Activated naive CD4-positive, alpha-beta T cell treated with anti-CD3 and anti-CD28 coated beads for 36 hours (primary cell): ENCODE measurements at places on chromosomes 11 and 22. TPM values are rescaled to one million over a fixed set of nuclear protein-coding genes. Genes with fewer than 3 reads are reported as not detected.

- peaks cover 1% of the 10 kb centered on the region for H3K36me3 ChIP-seq
- DNase-seq, result no peak
- H3K4me1 ChIP-seq, result no peaks in the 10 kb centered on the region
- no peaks in the 10 kb centered on the region for H3K27me3 ChIP-seq
Measured at GRCh38 chr11:99822846-99823565, 802.3 kb downstream of the CNTN5 start.

GRCh38 chr11:80315200-80315599 lies 874.4 kb upstream of the TENM4 start:
- no peak overlapping the region for H3K4me3 ChIP-seq
- no peak for DNase-seq
- no peaks in the 10 kb centered on the region for H3K27me3 ChIP-seq
- H3K27ac ChIP-seq, result no peak overlapping the region

DNA sequence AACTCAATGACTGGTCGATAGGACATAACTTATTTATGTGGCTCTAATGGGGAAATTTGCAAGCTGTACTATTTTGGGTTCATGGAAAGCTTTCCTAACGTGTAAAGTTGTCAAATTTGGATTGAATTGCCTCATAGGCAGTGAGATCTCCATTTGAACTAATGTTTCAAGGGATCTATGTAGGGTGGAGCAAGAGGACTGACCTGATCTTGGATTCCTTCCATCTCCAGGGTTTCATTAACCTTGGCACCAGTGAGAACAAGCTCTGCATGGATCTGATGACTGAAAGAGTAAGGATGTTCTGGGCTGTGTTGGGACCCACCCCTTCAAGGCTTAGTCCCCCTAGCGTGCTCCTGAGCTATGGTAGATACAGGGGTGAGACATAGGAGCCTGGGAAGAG lies 2.1 kb downstream of the ACCSL start:
- H3K27me3 ChIP-seq, result no peaks in the 10 kb centered on the region
- H3K4me1 ChIP-seq, result no peaks in the 10 kb centered on the region
- no peak overlapping the region for H3K4me3 ChIP-seq
- no peak overlapping the region for H3K27ac ChIP-seq
- DNase-seq, result no peak
- no peaks in the 10 kb centered on the region for H3K36me3 ChIP-seq

- H3K4me3 ChIP-seq, result no peak overlapping the region
- no peak overlapping the region for H3K27ac ChIP-seq
- H3K4me1 ChIP-seq, result no peaks in the 10 kb centered on the region
- DNase-seq, result no peak
Measured at GRCh38 chr22:47504962-47505361, 742.5 kb downstream of the TBC1D22A start.

DNA sequence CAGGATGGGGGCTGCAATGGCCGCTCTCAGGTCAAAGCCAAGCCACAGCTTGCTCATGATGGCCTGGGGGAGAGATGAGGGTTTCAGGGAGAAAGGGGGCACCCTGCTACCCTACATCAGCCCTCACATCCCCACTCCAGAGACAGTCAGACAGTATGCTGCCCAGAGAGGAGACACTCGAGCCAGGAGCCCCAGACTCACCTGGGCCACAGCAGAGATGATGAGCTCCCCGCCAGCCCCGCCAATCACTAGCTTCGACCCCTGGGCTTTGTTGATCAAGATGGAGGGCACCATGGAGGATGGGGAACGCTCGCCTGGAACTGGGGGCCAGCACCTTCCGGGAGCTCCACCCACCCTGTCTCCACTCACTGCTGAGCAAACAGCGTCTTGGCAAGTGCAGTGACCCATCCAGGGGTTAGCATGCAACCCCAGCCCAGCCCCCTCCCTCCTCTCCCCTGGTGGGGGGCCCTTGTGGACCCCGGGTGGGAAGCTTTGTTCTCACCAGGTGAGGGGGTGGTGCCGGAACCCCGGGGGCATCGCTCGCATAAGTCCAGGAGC lies 19.8 kb downstream of the GGT5 start:
- DNase-seq, result no peak
- no peak overlapping the region for H3K27ac ChIP-seq
- H3K27me3 ChIP-seq, result no peaks in the 10 kb centered on the region
- no peak overlapping the region for H3K4me3 ChIP-seq
- no peaks in the 10 kb centered on the region for H3K4me1 ChIP-seq

GRCh38 chr11:57406337-57406904 lies 16.0 kb upstream of the PRG2 start:
- H3K27ac ChIP-seq, result peak overlapping the region; percentile 78
- H3K27me3 ChIP-seq, result no peaks in the 10 kb centered on the region
- H3K36me3 ChIP-seq, result peaks cover 68% of the 10 kb centered on the region

- DNase-seq, result no peak
- H3K4me3 ChIP-seq, result no peak overlapping the region
- H3K36me3 ChIP-seq, result no peaks in the 10 kb centered on the region
- H3K4me1 ChIP-seq, result peaks cover 28% of the 10 kb centered on the region
- H3K27ac ChIP-seq, result no peak overlapping the region
Measured at GRCh38 chr11:86117001-86117711, 48.3 kb upstream of the PICALM start.

- H3K4me1 ChIP-seq, result peaks cover 22% of the 10 kb centered on the region
- H3K4me3 ChIP-seq, result no peak overlapping the region
- H3K36me3 ChIP-seq, result peaks cover 5% of the 10 kb centered on the region
- no peak overlapping the region for H3K27ac ChIP-seq
Measured at GRCh38 chr22:21936151-21936775, 16.4 kb downstream of the PPM1F start.

DNA sequence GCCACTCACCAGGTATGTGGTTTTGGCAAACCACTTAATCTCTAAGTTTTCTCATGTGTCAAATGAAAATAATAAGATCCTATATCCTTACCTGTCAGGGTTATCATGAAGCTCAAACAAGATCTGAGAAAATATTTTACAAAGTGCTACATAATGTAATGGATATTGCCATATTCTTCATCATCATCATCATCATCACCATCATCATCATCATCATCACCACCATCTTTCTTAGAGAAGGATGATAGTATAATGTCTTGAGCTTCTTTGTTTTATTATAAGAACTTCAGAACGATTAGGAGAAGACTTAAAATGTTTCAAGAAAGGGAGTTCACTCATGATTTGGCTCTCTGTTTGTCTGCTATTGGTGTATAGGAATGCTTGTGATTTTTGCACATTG lies 72.5 kb upstream of the UCP3 start:
- H3K4me3 ChIP-seq, result no peak overlapping the region
- H3K27ac ChIP-seq, result no peak overlapping the region
- H3K4me1 ChIP-seq, result no peaks in the 10 kb centered on the region
- H3K27me3 ChIP-seq, result no peaks in the 10 kb centered on the region
- no peak for DNase-seq
- peaks cover 33% of the 10 kb centered on the region for H3K36me3 ChIP-seq

- DNase-seq, result no peak
- H3K4me1 ChIP-seq, result no peaks in the 10 kb centered on the region
- H3K27ac ChIP-seq, result no peak overlapping the region
- no peaks in the 10 kb centered on the region for H3K27me3 ChIP-seq
- H3K36me3 ChIP-seq, result no peaks in the 10 kb centered on the region
Measured at GRCh38 chr11:12540075-12540680, 134.0 kb upstream of the TEAD1 start.

DNA sequence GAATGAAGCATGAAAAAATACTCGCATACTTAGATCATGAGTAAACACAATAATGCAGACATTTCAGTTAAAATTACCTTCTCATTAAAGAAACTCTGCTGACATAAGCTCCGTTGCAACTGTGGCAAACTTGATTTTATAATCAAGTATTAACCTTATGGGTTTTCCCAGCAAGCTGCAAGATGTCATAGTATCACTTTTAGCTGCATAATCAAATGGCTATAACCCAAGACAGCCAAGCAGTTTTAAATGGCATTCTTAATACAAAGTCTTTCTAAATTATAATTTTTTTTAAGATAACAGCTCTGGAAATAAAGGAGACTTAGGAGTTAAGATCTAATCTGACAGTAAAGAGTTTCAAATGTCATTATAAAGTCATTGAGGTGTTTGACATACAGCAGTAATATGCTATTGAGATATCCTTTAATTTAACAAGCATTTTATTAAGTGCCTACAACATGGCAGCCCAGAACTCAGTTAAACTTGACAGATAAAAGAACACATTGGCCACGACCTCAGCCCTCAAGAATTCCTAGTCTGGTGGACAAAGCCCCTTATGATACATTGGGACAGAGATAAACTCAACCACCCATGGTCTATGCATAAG lies 163.1 kb upstream of the FAT3 start:
- no peak overlapping the region for H3K27ac ChIP-seq
- no peak overlapping the region for H3K4me3 ChIP-seq
- H3K36me3 ChIP-seq, result no peaks in the 10 kb centered on the region
- no peaks in the 10 kb centered on the region for H3K27me3 ChIP-seq
- no peak for DNase-seq

DNA sequence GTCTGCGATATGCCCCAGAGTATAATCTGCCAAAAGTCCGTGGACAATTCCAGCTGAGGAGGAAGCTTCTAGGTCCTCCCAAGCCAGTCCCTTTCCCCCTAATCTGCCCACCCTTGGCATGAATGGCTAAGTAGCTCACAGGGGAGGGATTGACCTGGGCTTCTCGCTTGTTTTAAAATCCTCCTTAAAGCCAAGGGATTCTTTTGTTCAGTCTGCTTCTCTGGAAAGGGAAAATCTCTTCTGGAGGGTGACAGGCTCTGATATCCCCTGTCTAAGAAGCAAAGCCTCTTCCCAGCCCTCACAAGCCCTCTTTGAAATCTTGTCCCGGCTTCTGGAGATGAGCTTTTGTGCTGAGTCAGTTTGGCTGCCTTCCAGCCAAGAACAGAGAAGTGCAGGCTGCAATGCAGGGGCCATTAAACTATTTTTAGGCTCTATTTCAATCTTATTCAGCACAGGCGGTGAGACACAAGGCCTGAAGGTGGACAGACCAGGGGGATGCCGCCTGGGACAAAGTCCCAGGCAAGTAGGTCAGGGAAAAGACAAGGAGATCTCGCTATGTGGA lies 23.9 kb downstream of the NEFH start:
- no peaks in the 10 kb centered on the region for H3K4me1 ChIP-seq
- H3K4me3 ChIP-seq, result no peak overlapping the region
- no peaks in the 10 kb centered on the region for H3K27me3 ChIP-seq
- H3K36me3 ChIP-seq, result peaks cover 19% of the 10 kb centered on the region

- H3K4me3 ChIP-seq, result no peak overlapping the region
- H3K36me3 ChIP-seq, result peaks cover 29% of the 10 kb centered on the region
- H3K4me1 ChIP-seq, result no peaks in the 10 kb centered on the region
- H3K27ac ChIP-seq, result no peak overlapping the region
Measured at GRCh38 chr22:29813563-29813962, 24.5 kb downstream of the ASCC2 start.

DNA sequence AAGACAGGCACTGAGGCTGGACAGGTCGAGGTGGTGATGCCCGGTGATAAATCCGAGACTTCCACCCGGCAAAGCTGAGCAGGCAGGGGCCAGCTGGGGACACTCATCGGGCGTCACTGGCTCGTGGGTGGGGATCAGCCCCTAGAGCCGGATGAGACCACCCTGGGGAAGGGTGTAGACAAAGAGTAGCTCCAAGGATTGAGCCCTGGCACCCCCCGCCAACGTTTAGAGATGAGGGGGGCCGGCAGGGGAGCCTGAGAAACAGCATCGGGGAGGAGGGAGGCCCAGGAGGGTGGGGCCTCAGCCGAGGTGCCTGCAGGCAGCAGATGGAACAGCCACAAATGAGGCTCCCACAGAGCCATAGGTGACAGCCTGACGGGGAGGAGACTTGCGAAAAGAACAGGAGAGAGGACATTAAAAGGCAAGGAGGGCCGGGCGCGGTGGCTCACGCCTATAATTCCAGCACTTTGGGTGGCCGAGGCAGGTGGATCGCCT lies 27.4 kb upstream of the CBX7 start:
- no peak overlapping the region for H3K27ac ChIP-seq
- no peaks in the 10 kb centered on the region for H3K27me3 ChIP-seq
- H3K4me1 ChIP-seq, result peaks cover 4% of the 10 kb centered on the region
- DNase-seq, result no peak
- H3K4me3 ChIP-seq, result no peak overlapping the region

- H3K27me3 ChIP-seq, result no peaks in the 10 kb centered on the region
- H3K4me1 ChIP-seq, result no peaks in the 10 kb centered on the region
Measured at GRCh38 chr22:42684462-42685195, 35.4 kb upstream of the CYB5R3 start.

DNA sequence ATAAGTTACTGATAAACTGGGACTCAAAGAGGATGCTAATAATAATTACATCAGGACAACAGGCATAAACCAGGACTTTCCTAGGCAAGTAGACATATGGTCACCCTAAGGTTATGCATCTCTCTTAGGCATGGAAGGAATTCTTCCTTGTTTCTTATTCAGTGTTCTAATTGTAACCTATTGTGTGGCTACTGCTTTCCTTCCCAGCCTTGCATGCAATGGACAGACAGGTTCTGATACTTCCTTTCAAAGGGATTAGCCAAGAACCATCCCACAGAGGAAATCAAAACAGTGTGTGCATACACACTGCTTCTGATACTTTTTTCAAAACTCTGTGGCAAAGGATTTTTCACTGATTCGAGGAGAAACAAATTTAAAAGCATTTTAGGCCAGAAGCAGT lies 48.3 kb downstream of the RRAS2 start:
- H3K27ac ChIP-seq, result no peak overlapping the region
- H3K4me3 ChIP-seq, result no peak overlapping the region
- no peaks in the 10 kb centered on the region for H3K27me3 ChIP-seq
- no peaks in the 10 kb centered on the region for H3K36me3 ChIP-seq

- no peak for DNase-seq
- no peak overlapping the region for H3K4me3 ChIP-seq
Measured at GRCh38 chr11:100445231-100445735, 241.8 kb upstream of the ARHGAP42 start.

GRCh38 chr11:2533587-2534133 lies 88.9 kb downstream of the KCNQ1 start:
- H3K27me3 ChIP-seq, result no peaks in the 10 kb centered on the region
- no peaks in the 10 kb centered on the region for H3K36me3 ChIP-seq
- H3K4me3 ChIP-seq, result no peak overlapping the region
- DNase-seq, result peak; percentile 35
- H3K27ac ChIP-seq, result no peak overlapping the region

The CCDC89 gene
- total RNA-seq, result not detected

The OR52H1 gene
- total RNA-seq, result not detected

The MMP7 gene
- total RNA-seq, result not detected

The TUBA8 gene
- not detected for total RNA-seq

The ART5 gene
- total RNA-seq, result not detected

The SEC14L6 gene
- total RNA-seq, result not detected

The OR52A1 gene
- total RNA-seq, result not detected

The SLC1A2 gene
- not detected for total RNA-seq

The IFITM1 gene
- total RNA-seq, result 378 TPM

The OR56A1 gene
- not detected for total RNA-seq

The CABP4 gene
- total RNA-seq, result 1.4 TPM
